ENCODE measurements at places on chromosomes 5 and 9.

GRCh38 chr9:135757356-135757755 lies 55.4 kb downstream of the KCNT1 start:
- DNase-seq, result no peak

GRCh38 chr5:43683884-43684471 lies 81.0 kb downstream of the NNT start:
- DNase-seq, result no peak

DNA sequence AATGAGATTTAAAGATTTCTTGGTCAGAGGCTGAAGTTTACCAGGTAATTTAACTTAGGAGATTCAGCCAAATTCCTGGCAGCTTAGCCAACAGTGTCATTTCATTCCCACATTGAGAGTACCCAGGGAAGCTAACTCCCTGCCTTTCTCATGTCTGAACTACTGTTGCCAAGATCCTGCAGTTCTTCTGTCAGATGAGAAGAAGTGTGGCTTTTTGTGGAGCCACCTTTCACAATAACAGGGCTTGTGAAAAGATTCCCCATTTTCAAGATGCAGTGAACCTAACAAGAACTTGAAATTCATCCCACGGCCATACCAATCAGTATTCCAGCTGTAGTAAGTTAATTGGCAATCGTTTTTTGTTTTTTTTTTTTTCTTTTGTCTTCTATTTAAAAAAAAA lies 176.4 kb downstream of the XRCC4 start:
- DNase-seq, result no peak

DNA sequence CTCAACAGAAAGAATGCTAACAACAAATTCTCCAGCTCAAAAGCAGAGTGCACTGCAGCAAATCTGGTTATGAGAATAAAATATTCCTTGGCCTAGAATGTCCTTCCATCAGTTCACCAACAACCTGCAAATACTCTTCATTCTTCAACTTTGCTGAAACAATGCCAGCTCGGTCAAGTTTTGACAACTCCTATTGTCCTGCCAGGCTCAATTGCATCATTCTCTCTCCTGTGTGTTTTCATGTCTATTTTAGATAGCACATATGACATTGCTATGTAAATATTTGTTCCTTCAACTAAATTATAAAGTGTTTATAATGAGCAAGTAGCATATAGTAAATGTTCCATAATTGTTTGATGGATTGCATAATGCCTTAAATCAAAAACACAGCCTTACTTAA lies 463.8 kb downstream of the TLE1 start:
- DNase-seq, result no peak

DNA sequence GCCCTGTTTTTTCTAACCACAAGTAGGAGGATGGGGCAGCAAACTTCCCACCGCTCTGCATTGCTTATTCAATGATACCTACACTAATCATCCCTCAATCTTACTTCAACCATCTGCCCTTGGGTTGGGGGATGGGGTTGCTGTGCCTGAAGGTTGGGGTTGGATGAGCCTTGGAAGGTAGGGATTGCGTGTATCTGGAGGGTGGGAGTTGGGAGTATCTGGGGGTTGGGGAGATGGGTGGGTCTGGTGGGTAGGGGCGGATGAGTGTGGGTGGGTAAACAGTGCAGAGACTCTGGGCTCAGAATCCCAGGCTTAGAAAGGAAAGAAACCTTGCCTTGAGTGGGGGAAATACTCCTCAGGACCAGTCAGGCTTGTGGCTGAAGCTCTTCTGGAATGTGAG lies 467.4 kb downstream of the DIRAS2 start:
- DNase-seq, result no peak

All from H7 (cell line).